Left cardiac atrium (tissue), 4 donors: ENCODE measurements at places on chromosomes 4 and X. TPM values are rescaled to one million over a fixed set of nuclear protein-coding genes. Genes with fewer than 3 reads are reported as not detected.

The FAM47E gene
- total RNA-seq = 2.9 TPM

DNA sequence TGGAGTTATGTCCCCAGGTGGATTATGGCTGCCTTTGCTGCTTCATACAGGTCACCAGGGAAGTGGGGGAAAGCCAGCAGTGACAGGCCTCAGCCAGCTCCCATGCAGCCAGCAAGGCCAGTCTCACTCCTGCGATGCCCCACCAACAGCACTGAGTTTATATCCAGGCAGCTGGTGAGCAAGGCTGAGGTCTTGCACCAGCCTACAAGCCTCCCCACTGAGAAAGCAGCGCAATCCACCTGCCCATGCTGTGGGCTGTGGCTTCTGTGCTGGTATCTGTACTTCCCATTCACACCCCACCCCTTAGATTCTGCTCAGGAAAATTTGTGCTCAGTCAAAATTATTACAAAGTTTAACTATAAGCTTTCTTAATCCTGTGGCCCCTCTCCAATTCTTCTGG lies 153.5 kb downstream of the HHIP start:
- DNase-seq = no peak

DNA sequence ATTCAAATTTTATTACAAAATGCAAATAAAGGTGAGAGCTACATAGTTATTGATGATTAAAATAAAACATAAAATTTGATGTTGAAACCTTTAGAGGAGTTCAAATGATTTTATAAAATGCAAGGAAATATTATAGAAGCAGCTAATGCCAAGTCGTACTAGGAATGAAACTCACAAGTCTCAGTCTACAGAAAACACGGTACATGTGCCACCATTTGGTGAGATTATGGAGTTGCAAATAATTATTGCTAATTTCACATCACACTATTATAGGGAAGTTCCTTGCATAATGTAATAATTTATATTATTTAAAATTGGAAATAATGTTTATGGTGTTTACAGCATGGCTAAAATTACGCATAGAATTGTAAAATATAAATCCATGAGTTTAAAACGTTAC lies 1601.7 kb upstream of the TENM3 start:
- DNase-seq = no peak

- no peak for DNase-seq
Observed at GRCh38 chrX:67044029-67044653, 405.3 kb upstream of the EDA2R start.

The LRAT gene
- total RNA-seq = 0.29 TPM

The SMARCA1 gene
- 41.9 TPM for total RNA-seq

- no peak for DNase-seq
Observed at GRCh38 chrX:77167993-77168392, 279.2 kb upstream of the FGF16 start.

DNA sequence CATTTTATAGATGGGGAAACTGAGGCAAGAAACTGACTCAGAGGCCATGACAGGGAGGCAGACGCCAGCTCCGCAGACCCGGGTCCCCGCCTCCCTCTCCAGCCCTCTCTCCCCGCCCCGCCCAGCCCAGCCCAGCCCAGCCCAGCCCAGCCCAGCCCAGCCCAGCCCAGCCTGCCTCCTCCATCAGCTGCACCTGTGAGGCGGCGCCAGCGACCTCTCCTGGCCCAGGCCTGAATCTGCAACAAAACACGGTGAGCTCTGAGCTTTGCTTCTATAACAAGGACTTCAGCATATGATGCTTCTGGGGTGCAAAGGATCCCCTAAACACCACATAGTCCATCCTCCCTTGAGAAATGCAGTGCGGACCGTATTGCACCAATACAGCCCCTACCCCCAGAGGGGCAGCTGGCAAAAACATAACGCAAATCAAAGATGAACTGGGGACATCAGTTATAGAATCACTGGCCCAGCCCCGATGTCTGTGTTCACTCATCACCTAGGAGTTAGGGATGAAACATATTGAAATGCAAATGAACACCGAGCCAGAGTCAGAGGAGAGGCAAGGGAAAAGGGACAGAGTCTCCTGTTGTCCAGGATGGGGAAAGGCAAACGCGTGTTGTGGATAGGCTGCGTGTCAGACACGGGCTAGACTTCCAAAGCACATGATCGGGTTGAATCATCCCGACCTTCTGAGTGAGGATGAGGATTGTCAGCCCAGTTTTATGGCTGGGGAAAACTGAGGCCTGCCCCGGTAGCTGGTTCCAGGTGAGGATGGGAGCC lies 216.1 kb upstream of the PSAPL1 start:
- DNase-seq = no peak

GRCh38 chrX:10130354-10130753 lies 26.4 kb upstream of the CLCN4 start:
- DNase-seq = no peak

- peak; percentile 63 for DNase-seq
Observed at GRCh38 chrX:19121898-19122640, at the start of gene ADGRG2. TSS of gene ADGRG2 (minus strand) at chrX:19122468. CDS start at chrX:19068834, 53,634 bp downstream.

The MRPS18C gene
- 53.0 TPM for total RNA-seq
